ENCODE measurements at places on chromosomes 4 and X. TPM values are rescaled to one million over a fixed set of nuclear protein-coding genes. Genes with fewer than 3 reads are reported as not detected.

DNA sequence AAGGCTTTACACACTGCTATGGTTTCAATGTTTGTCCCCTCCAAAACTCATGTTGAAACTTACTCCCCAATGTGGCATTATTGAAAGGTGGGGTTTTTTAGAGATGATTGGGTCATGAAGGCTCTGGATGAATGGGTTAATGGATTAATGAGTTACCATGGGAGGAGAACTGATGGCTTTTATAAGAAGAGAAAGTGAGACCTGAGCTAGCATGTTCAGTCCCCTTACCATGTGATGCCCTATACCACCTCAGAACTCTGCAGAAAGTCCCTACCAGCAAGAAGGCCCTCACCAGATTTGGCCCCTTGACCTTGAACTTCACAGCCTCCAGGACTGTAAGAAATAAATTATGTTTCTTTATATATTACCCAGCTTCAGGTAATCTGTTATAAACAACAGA is 68.9 kb upstream of the CAPN6 start:
- DNase-seq = no peak

DNA sequence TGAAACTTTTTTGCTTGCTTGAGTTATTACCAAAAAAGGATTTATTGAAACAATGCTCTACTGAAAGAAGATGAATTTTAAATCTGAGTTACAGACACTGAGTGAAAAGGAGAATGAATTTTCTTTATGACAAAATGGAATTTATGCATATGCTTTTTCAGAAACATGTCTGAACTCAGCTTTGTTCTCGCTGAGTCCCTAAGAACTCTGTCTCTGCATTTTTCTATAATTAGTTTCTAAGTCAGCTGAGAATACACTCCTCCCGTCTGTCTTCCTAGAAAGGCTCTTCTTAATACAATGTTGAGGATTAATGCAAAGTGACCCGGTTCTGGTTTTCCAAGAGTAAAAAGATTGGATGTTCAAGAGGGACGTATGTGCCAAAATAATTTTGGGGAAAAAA is 463.5 kb downstream of the NKX6-1 start:
- DNase-seq = no peak

MTCP1 gene
- total RNA-seq = 3.2 TPM

DNA sequence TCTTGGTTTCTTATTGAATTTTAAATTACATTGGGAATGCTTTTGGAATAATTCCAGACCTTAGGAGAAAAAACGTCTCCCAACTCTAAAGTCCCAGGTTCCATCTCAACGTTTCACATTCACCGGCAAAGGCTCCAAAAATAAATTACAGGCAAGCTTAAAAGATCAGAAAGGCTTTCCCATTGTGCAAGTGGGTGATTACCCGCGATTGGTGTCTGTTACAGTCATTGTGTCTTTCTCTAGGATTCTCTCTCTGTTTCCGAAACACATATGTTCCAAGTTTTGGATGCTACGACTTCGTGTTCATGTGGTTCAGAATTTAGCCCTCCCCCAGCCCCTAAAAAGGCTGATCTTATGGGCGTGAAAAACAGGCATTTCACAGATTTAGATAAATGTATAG is 41.8 kb downstream of the PALLD start:
- DNase-seq = no peak

GRCh38 chr4:107993969-107994368 is 4.3 kb downstream of the HADH start:
- DNase-seq = no peak

- DNase-seq = no peak
Observed at GRCh38 chrX:101550362-101550750, at the start of gene ARMCX1. Gene ARMCX1 (plus strand): TSS chrX:101550547. CDS start chrX:101552931, 2,384 bp downstream.

DNA sequence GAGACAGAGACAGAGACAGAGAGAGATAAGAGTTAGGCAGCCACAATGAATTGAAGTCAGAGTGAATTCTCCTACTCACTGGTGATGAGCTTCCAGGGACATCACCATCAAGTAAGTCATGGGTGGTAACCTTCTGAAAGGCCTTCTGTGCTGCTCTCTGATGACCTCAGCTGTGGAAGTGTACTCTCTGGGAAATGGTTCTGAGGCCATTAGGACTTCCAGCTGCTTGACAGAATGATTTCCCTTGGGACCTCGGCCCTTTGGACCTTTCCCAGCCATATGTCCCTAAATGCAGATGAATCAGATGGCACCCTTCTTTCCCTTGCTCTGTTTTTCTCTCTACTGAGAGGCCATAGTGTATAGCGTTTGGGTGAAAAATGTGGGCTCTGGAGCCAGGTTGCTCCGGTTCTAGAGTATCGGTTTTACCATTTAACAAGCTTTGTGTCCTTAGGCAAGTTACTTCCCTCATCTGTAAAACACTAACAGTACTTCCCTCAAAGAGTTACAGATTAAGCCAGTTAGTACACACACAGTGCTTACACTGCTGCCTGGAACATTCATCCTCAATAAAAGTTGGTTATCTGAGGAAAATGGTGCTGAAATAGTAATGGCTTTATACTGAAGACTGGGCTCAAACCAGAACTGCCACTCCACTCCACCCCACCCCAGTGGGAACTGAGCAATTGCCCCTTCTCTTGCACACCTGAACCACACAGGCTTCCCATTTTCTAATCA is 7.6 kb downstream of the SEPTIN11 start:
- DNase-seq = no peak
